Myocyte (in vitro differentiated cells): ENCODE measurements at places on chromosomes 16 and 17.

DNA sequence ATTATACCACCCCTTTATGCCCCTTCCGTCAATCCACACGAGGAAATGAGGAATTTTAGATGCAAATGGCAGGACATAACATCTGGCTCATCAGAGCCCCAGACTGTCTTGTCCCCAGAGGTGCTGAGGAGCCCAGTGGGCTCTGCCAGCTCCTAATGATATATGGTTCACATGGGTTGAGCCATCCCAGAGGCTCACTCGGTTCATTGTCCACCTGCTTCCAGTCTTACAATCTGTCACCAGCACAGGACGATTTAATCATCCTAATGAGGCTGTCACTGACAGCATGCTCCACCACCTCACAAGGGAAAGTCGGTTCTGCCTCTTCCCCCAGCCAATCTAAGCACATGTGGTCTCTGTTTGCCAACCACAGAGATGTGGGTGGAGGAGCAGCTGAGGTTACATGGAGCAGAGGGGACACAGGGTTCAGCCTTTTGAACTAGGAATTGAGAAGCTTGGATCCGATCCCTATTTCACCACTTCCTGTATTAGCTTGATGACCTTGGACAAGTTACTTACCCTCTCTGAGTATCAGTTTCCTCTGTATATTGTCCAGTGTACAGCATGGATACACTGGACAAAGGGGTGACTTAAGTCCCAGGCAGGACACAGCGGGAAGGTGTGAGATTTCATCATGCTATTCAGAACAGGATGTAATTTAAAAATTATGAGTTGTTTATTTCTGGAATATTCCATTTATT is 27.0 kb upstream of the DHX8 start:
- DNase-seq, result peak; percentile 99

GRCh38 chr17:8080799-8081219 is 6.7 kb downstream of the ALOX12B start:
- no peak for DNase-seq

DNA sequence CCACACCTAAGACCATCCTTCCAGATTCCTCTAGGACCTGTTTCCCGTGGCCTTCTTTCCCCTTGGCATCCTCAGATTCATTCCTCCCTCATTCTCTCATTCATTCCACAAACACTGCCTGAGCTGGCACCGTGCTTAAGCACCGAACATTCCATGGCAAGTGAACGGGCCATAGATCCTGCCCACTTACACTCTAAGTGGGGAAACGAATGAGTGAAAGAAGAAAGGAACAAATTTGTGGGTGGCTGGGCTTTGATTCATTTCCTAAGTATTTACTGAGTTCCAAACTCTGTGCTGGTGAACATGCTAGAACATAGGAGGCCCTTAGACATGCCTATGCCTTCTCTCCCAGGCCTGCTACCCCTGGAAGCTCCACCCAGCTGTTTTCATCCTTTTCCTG is 30.0 kb downstream of the SRCIN1 start:
- DNase-seq, result no peak

DNA sequence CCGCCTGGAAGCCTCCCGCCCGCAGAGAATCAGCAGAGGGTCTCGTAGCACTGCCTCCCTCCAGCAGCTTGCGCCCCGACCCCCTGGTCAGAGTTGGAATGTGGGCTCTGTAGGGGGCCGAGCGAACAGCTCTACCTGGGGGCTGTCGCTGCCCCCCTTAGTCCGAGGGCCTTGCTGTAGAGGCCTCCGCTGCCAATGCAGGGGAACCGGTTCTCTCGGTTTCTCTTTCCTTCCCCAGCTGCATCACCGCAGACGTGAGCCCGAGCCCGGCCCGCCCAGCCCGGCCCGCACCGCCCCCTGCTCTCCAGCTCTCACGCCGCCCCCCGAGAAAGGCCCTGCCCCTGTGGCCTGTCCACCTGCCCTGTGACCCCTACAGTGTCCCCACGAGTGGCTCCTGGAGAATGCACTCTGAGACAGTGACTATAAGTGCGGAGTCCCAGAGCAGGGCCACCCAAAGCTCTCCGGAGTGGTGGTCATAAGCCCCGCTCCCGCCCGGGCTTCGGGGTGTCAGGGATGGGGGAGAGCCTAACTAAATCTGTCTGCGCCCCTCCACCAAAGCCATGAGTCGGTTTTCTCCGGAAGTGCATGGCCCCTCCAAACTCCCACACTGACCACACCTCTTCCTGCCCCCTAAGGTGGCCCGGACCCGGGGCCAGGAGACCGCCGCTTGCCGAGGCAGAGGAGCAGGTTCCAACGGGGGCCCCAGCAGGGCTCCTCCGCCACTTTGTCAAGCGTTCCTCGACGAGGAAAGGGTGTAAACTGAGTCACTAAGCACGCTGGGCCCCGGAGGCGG is 1.7 kb downstream of the ARHGAP27 start:
- DNase-seq, result no peak

- DNase-seq, result no peak
These were observed 40.6 kb upstream of the ZC3H18 start for GRCh38 chr16:88529596-88529995.

- DNase-seq, result no peak
These were observed 326.9 kb downstream of the SLC39A11 start for GRCh38 chr17:72765368-72766153.

GRCh38 chr16:66774981-66775380 is 23.6 kb upstream of the DYNC1LI2 start:
- DNase-seq, result no peak

DNA sequence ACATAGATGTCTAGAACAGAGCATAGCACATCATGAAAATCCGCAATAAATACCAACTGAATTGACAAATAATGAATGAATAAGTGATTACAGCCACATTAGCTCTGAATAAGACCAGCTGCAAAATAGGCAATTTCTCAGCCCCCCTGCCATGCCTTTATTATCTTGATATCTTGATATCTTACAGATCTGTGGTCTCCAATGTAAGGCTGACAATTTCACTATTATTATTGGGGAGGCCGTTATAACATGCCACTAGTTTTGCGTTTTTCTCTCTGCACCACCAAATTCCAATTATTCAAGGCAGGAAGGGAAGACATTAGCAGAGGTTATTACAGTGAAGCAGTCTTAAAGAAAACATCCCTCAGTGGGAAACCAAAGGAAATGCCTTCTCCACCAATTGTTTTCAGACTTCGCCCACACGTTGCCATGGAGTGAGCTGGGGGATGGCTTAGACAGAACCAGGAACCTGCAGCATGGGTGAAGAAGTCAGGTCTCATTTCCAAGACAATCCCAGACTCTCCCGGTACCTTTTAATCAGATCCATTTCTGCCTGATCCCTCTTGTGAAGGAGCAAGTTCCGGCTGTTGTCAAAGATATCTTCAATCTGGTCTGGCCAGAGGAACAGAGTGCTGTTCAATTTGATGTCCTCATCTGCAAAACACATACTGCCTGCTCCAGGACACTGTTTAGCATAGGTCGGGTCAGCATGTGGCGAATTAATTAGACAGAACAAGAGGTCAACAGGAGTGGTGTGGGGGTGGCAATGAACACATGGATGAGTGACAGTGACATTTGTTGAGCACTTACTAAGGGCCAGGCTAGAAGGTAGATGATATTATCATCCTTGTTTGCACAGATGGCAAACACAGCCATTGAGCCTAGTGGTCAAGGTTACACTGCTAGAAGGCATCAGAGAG is 46.4 kb downstream of the DNAH3 start:
- DNase-seq, result peak; percentile 57

DNA sequence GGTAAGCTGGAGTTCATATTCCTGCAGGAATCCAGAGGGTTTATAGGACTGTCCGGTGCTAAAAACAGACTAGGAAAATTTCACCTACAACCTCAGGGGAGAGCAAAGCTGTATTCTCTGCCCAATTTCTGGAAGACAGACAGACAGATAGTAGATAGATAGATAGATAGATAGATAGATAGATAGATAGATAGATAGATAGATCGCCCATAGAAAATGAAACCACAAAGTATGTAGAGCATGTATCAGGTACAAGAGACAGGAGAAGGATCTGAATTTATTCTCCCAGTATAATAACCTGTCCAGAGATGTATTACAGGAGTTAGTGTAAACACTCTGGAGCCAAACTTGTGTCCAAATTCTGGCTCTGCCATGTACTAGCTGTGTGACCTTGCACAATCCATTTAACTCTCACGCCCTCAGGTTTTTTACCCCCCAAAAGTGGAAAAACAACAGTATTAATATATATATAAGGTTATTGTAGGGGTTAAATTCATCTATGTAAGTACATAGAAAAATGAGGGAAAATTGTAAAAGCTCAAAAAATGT is 2.1 kb upstream of the ABCA6 start:
- DNase-seq, result no peak

DNA sequence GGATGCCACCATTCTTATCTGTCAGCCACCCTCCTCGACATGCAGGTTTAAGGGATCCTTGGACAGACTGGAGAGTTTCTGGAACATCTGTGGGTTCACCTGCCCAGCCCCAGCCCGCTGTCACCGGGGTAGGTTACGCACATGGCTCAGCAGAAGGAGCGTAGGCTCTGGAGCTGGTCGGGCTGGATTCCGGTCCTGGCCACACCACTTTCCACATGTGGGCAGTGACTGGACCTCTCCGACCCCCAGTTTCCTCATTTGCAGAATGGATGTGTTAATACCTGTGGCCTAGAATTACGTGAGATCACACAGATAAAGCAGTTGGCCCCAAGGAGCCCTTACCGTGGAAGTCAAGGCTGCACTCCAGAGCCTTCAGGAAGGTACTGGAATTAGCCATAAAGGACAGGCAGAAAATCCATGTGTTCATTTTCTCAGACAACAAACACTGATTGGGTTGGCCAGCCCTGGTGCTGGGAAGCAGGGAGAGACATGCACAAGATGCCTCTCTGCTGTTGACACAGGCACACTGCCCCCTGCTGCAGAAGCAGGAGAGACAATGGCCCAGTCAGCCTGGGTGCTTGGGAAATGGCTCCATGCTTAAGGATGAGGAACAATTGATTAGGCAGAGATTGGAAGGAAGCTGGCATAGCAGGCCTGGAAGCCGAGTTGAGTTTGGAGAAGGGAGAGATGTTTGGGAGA is 58.8 kb downstream of the SF3B3 start:
- DNase-seq, result no peak

GRCh38 chr17:57889892-57890856 is 40.3 kb upstream of the MRPS23 start:
- DNase-seq, result peak; percentile 93

DNA sequence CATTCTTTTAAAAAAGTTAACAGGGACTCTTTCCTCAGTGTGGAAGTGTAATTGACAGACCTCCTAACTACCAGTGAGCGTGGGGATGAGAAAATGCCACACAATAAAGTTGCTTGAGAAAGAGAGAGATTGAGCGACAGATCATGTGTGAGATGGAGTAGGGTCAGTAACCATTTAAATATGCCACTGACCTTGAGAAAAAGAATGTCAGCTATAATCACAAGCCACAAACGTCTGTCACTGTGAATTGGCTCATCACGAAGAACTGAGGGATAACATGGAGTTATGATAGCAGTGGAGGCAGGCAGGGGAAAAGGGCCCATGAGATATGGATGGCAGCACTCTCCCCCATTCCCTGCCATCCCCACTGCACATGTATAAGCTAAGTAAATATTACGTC is 253.9 kb downstream of the SLC39A11 start:
- peak; percentile 56 for DNase-seq

- no peak for DNase-seq
These were observed 181.1 kb downstream of the MYO1D start for GRCh38 chr17:32695864-32696263.

GRCh38 chr17:15092762-15093161 is 172.4 kb downstream of the PMP22 start:
- no peak for DNase-seq

- no peak for DNase-seq
These were observed 100.1 kb downstream of the YPEL2 start for GRCh38 chr17:59431601-59432000.

DNA sequence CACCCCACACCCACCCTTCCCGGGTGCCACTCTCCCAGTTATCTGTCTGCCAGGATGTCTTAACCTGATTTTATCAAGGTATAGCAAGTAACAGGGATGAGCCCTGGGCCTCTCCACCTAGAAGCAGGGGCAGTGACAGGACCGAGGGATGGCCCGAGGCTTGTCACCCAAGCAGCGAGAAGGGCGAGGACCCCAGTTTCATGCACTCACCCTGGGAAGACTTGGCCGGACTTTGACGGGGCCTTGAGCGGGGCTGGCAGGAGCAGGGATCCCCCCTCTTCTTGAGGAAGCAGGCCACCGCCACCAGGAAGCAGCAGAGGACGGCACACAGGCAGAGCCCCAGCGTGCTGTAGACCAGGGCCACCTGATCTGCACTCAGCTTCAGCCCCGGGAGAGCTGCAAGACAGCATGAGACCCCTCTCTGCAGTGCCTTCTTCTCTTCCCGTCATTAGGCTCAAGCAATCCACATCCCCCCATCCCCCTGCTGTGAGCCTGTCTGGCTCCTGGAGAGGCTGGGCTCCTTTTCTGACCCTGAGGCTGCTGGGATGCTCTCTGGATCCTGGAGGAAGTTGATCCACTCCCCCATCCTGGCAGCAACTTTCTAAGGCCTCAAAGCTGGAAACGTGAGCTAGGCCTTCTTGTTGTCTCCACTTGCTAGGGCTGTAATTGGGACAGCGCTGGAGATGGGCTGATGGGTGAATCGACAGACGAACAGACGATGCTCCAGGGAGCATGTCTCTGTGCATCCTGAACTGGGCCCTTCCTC is 31.6 kb downstream of the TNFRSF13B start:
- DNase-seq, result no peak

GRCh38 chr17:43907425-43907981 is at the start of gene MPP2:
Gene MPP2, minus strand, starts transcription at chr17:43907536. Its CDS starts 3,076 bp downstream, at chr17:43904460.
- peak; percentile 67 for DNase-seq

DNA sequence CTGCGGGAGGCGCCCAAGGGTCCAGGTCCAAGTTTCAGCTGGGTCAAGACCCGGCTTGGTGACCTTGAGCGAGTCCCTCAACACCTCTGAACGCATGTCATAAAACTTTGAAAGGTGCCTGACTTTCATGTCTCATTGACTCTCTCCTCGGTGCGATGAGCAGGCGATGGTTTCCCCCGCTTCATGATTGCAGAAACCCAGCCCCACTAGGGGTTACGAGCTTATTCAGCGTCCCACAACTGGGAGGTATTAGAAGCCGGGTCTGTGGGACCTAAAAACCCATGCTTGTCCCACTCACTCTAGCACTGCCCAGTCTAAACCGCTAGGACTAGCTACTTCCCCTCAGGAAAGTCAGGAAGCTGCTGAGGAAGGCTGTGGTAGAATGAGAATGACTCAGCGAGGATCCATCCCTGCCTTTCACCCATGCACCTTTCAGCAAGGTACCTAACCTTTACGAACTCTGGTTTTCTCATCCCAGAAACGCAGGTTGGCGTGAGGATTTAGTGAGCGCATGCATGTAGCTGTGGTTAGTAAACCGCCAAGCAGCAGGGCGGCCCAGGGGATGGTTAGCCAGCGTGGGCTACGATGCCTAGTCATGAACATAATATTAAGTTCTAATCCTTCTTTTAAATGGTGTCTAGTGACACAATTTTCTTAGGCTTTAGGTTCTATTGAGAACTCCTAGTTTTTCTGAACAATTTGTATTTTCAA is 26.2 kb upstream of the RFFL start:
- no peak for DNase-seq

GRCh38 chr16:83742124-83742899 is 65.5 kb upstream of the HSBP1 start:
- DNase-seq, result no peak
